NCI-H1417 treated with DMSO at 0.1 percent for 48 hours (cell line): ENCODE measurements at places on chromosomes 13 and 19.

- no peak for DNase-seq
Observed at GRCh38 chr19:5588906-5589676, 21.3 kb upstream of the TINCR start.

DNA sequence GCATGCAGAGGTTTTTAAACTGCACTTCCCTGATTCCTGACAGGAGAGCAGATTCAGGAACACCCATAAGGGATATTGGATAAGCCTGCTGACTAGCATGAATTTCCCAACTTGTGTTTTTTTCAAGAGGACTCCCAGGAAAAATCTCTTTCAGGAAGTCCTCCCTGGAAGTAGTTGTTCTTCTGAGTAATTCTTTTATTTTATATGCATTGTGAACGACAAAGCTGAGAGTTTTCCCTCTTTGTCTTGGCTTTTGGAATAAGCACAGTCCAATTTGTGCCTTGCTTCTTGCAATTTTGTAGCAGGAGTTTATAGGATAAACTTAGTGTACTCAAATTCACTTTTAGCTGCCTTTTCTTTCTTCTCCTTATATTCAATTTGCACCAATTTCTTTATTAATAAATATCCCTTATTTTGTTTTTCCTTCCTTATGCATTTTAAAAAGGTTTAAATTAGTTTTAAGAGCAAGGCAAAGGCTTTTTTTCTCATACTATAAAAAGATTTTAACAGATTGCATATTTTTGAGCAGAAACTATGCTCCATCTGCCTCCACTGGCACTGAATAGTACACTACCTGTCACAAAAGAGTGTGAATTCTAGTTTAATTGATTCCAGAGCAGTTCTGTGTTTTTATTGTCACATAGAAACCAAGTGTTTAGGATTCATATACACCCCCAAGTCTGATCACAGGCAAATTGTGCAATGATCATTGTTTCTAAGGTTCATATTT, 543.3 kb upstream of the SPRY2 start:
- no peak for DNase-seq

DNA sequence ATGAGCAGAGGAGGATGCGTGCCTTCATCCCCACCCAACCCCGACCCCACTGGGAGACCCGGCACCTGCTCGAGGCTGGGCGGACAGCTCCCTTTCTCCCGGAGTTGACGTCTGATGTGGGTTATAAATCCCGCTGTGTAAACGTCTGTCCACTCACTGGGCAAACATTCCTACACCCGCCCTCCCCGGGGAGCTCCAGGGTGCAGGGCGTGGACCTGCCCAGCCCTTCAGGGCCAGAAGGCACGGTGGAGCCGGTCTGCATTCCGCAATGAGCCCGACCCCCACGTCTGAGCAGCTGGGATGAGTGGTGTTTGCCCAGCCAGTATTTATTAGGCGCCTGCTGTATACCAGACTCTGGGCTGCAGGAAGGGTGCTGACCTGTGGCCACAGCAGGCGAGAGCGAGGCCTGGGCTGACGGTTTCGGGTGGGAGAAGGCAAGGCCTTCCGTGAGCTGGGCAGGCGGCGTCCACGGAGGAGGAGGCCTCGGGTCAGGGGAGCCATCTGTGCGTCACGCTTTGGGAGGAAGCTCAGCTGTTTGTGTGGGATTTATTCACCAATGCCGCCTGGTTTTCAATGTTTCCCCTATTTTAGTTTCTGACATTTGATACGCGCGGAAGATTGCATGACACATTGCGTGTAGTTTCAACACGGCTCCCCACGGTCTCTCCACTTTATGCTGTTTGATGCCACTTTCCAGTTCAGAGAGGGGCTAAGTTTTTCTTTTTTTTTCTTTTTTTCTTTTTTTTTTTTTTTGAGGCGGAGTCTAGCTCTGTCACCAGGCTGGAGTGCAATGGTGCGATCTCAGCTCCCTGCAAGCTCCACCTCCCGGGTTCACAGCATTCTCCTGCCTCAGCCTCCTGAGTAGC, 2.0 kb downstream of the MISP start:
- peak; percentile 9 for DNase-seq

DNA sequence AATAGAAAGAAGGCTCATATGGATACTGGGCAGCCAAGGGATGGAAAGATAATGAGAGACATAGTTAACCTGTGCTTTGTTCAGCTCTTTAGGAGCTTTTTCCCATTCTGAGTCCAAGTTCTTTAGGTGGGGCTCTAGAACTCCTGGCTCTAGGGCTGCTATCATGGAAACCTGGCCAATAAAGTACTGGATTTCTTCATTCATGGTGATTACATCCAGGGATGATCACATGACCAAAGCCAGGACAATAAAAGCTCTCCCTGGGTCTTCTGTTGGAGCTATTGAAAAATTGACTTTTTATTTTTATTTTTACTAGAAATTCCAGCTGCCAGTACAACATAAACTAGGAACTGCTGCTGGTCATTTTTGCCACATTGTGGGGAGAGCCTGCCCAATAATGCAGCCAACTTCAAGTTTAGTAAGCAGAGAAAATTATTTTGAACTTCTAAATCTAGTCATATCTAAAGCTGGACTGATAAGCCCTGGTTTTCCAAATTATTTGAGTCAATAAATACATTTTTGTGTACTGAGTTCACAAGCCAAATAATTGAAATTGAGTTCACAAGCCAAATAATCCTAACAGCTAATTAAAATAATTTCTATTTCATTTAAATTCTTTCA, 224.9 kb upstream of the STARD13 start:
- no peak for DNase-seq

DNA sequence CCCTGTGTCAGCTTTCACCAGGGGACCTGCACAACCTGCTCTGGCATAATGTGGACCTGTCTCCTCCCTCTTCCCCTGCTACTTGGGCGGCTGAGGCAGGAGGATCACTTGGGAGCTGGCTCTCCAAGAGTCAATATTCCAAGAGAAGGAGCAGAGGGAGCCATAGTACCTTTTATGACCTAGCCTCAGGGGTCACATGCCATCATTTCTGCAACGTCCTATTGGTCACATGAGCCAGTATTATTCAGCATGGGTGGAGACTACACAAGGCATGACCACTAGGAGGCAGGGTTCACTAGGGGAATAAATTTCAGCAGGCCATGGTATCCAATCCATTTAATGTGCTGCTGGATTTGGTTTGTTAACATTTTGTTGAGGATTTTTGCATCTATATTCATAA, 12.0 kb upstream of the SHFL start:
- no peak for DNase-seq

- DNase-seq: no peak
Observed at GRCh38 chr13:99463646-99464397, 37.5 kb upstream of the TM9SF2 start.

DNA sequence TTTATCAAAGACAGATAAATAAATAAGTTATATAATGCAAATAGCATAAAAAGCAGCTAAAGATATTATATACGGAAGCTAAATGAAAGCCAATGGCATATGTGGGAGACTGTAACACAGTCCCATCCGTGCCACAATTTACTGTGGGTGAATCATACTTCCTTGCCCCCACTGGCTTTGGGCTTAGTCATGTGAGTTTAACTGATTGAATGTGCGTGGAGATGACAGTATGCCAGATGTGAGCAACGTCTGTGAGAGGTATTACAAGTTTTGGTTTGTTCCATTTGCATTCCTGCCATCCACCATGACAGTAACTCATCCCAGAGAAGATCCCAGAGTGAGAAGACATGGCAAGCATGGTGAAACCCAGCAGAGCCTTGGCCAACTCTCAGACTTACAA, 340.0 kb downstream of the SUCLA2 start:
- DNase-seq: no peak

DNA sequence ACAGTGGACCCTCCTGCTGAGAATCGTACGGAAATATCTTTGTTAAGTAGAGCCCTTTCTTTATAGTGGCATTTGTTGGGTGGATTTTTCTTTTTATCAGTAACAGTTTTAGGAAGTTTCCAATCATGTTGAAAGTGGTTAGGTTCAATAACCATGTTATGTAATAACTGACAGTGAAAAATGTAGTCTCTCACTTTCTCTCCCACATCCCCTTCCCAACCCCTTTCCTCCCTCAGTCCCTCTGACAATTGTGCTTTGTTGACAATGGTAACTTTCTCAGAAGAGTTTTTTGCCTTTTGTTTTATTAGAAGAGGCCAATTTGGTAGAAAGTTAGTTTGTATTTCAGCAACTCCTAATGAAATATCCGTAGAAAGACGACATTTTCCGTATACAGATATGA, 77.8 kb upstream of the SLAIN1 start:
- no peak for DNase-seq

DNA sequence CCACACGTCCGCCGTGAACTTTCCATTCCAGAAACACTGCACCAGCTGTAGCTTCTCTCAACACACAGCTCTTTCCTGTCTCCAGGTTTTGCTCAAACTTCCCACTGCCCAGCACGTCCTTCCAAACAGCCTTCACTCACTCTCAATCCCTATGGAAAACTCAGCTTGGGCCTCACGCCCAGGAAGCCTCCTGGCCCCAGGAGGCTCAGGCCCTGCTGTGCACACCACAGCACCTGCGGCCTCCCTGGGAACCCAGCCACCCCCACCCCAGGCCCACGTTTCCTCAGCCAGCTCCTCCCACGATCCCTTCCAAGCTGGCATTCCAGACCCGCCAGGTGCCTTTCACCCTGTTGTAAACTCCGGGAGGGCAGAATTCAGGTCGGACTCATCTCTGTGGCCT, 35.2 kb downstream of the C13orf46 start:
- DNase-seq: no peak

GRCh38 chr13:113049981-113050380, 55.6 kb upstream of the F7 start:
- DNase-seq: no peak

DNA sequence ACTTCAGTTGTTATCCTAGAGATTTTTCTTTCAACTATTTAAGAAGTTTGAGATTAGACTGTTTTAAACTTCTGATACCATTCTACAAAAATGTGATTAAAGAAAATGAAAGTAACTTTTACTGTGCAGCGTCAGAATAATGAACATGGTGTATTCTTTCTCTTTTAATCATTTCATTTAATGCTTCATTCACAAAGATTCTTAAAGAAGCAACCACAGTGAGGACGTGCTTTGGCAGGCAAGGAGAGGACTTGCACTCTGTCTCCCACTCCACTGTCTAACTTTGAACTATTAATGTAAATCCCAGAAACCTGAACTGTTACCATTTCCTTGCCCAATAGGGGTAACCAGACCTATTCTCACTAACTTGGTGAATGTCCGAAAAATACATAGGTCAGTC, 137.0 kb downstream of the KCNRG start:
- DNase-seq: no peak

GRCh38 chr19:41555748-41556147, 20.2 kb upstream of the CEACAM21 start:
- no peak for DNase-seq

DNA sequence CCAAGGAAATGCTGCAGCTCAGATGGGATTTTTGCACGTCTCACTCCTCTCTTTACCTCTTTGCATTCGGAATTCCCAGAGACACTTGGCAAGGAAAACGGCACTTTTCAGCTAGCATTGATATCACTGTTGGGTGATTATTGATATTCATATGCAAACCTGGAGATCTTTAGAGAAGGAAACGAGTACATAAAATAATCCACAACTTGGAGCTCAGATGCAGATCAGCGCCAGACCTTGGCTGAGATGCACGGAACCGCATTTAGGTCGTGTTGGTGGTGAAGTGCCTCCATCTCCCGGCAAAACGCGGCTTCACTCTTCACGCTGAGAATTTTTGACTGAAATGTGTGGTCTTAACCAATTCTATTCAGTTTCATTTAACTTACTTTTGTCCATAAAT, 77.2 kb upstream of the ARHGEF7 start:
- DNase-seq: no peak

DNA sequence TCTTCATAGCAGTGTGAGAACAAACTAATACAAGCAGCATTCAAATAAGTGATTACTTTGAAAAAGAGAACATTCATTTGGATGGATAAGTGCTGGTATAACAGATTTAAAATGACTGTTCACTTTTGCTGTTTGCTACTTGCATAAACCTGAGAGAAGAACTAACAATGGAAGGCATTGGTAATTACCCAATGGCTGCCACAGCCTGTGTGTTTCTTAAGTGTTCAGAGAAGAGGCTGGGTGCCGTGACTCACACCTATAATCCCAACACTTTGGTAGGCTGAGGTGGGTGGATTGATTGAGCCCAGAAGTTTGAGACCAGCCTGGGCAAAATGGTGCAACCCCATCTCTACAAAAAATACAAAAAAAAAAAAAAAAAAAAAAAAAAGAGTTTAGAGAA, 4.9 kb upstream of the TEX26 start:
- DNase-seq: no peak

DNA sequence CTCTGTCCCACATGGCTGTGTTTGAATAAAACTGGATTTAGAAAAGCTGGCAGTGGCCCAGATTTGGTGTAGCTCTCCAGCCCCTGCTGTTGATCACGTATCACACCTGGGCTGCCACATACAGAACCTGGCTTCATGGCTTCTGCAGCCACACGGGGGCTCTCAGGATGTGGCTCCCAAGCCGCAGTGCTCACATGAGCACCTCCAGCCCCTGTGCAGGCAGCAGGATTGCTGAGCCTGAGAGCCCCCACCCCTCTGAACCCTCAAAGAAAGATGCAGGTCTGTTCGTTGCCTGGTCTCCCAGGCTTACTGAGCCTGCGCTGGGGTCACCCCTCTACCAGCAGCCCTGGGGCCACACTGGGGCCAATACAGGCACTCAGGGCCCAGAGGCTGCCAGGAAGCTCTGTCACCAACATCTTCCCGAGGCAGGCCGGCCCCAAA, 2.7 kb downstream of the PLEKHF1 start:
- DNase-seq: no peak

GRCh38 chr19:5340637-5341447, at the start of gene PTPRS:
Gene PTPRS, minus strand, starts transcription at chr19:5340812. Its CDS starts 54,672 bp downstream, at chr19:5286140.
- DNase-seq: peak; percentile 69

GRCh38 chr13:81388400-81388799, 1047.5 kb upstream of the SPRY2 start:
- no peak for DNase-seq

- DNase-seq: no peak
Observed at GRCh38 chr13:33940256-33940655, 122.3 kb downstream of the RFC3 start.

DNA sequence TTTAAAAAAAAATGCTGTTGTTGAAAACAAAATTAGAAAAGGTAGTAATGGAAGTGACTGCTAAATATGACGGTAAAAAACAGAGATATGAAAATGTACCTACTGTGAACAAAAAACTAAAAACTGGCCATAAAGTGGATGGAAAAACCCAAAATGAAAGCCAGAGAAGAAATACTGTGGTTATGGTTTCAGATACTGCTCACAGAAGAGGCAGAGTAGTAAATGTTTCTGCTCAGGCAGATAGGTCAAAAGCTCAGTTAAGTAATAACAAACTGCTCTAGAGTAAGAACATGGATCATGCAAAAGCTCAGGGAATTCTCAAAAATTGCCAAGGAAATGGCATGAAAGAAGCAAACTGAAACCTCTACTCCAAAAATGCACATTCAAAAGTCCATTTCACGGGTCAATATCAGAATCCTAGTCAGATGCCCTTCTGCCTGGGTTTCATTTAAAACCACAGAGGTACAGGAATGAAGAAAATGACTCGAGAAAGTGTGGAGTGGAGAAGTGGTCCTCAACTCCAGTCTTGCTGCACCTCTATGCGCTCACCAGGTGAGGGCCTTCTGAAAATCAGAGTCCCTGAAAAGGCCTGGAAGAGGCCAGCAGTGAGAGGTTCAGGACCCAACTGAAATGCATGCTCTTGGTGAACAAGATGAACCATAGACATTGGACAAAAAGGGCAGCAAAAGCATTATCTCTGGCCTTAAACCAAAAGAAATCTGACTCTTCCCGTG, 315.0 kb upstream of the SPRY2 start:
- DNase-seq: no peak

GRCh38 chr13:24212674-24213073, 52.2 kb downstream of the SPATA13 start:
- DNase-seq: no peak

- DNase-seq: no peak
Observed at GRCh38 chr19:51691584-51692428, 1.3 kb upstream of the SPACA6 start.

- DNase-seq: no peak
Observed at GRCh38 chr13:99434258-99434788, 66.9 kb upstream of the TM9SF2 start.
